ENCODE measurements at places on chromosomes 12 and 14. TPM values are rescaled to one million over a fixed set of nuclear protein-coding genes. Genes with fewer than 3 reads are reported as not detected.

The REM2 gene
- not detected for total RNA-seq

The KRT6C gene
- total RNA-seq = not detected

The POTEM gene
- not detected for total RNA-seq

The LMNTD1 gene
- not detected for total RNA-seq

The AICDA gene
- total RNA-seq = 27.6 TPM

The TSPAN19 gene
- not detected for total RNA-seq

The TAS2R30 gene
- total RNA-seq = not detected

The TFCP2 gene
- total RNA-seq = 24.0 TPM

GRCh38 chr12:104654665-104655609 is 198.2 kb downstream of the CHST11 start:
- DNase-seq = no peak

DNA sequence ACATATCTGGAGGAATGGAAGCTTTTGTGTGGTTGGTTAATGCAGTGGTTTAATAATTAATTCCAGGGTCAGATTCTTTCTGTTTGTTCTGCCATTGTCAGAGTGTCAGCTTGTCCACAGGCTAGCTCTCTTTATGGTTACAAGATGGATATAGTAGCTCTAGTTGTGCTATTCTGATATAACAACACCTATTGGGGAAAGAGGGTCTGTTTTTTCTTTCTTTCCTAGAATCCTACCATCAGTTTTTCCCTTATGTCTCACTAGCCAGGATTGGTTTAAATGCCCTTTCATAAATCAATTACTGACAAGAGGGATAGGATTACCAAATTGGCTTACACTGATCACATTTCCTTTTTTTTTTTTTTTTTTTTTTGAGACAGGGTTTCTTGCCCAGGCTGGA is 27.8 kb downstream of the CNOT2 start:
- DNase-seq = peak; percentile 76

GRCh38 chr12:18861287-18861858 is 123.5 kb downstream of the CAPZA3 start:
- DNase-seq = peak; percentile 9

DNA sequence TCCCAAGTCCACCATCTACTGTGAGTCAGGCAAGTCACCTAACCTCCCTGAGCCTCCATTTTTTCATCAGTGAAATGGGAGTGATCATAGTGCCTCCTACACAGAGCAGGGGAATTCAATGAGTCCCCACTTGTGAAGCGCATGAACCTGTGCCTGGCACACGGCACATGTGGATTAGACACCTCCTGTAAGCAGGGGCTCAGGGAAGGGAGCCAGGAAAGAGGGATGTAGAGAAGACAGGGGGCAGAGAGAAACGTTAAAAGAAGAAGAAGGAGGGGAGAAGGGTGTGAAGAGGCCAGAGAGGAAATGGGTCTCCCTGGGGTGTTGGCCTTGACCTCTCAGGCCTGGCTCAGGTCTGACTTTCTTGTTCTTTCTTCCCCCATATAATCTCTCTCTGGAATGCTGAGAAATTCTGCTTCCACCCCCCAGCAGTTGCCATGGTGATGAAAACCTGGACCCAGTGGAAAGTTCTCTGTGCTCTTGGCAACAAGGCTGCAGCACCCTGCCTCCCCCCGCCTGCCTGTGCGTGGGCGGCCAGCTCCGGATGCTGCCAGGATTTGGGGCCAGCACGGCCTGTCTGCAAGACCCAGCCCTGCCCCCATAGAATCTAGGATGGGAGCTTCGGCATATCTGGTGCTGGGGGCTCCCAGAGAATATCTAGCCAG is 94.5 kb downstream of the CALM1 start:
- no peak for DNase-seq

DNA sequence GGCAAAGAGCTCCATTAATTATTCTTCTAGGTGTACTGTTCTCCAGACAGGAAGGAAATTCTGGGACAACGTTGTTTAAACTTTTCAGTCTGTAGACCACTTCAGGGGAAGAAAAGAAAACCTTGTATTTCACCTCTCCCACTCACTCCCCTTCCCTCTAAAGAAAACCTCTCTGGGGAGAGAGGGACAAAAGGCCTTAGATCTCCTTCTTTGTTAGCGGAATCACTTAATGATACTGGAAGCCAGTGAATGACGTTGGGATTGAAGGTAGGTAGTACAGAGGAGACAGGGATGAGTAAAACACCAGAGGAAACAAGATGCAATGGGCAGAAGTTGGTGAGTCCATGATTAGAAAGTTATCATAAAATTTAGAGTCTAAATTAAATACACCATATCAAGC is 38.7 kb upstream of the SGPP1 start:
- no peak for DNase-seq

DNA sequence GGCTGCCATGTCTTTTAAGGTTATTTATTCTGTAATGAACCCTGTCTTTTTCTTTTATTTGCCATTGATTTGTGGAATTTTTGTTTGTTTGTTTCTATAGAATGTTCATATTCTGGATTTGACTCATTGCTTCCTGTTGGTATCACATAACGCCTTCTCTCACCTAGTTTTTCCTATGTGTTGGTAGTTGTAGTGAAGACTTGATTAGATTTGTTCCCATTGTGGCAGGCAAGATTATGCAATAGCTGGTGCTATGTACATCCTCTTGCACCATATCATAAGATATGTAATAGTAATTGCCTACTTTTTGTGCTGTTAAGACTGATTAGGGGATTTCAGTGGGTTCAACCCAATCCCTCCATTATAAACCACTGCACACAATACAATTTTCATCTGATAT is 3.9 kb upstream of the KRT6B start:
- DNase-seq = no peak

- DNase-seq = no peak
Measured at GRCh38 chr14:79712302-79712950, 498.9 kb downstream of the DIO2 start.

- DNase-seq = no peak
Measured at GRCh38 chr14:23058654-23059504, 1.6 kb upstream of the CDH24 start.

- DNase-seq = no peak
Measured at GRCh38 chr14:75522224-75522982, at the start of gene BATF. Gene BATF (plus strand): TSS chr14:75522469. CDS start chr14:75522683, 214 bp downstream.

DNA sequence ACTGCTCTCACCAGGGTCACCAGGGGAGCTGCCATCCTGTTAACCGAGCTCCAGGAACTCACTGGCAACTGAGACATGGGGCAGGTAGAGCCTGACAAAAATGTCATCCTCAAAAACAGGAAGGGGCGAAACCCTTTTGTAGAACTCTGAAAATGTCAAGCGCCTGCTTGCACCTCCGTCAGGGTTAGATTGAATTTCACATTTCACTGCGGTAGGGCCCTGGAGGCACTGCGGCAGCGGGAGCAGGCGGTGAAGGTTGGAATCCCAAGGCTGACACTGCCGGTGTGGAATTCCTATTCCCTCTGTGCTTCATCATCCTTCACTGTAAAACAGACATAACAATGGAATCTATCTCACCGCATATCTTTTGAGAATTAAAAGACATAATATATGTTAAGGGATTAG is 142.8 kb upstream of the TMCC3 start:
- no peak for DNase-seq

- no peak for DNase-seq
Measured at GRCh38 chr12:82176026-82176425, 182.2 kb downstream of the CCDC59 start.

DNA sequence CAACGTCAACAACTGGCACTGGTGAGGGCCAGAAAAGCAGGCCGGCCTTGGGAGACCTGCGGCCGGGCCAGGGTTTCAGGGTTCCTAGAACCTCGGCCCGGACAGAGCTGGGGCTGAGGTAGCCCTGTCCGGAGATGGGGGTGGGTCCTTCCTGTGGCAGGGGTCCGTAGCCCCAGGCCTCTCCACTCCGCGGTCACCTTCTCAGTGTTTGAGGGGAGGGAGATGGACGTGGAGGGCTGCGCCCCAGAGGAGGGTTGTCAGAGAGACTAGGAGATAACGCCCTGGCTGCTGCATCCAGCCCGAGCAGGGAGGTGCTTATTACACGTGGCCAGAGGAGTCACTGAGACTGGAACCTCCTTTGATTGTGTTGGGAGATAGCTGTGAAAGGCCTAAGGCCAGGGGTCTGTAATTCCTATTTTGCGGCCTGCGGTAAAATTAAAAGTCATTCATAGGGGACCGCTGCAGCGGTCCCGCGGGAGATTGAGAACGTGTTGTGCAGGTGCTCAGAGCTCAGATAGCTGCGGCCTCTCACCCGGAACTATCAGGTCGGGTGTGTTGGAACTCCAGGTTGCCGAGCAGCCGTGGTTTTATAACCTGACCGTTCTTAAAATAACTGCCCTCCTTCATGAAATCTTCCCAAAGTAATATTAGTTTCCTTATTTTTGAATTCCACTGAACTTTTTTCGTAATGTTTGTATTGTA is 507 bp downstream of the AHSA1 start:
- peak; percentile 33 for DNase-seq

GRCh38 chr12:128876559-128876958 is 23.3 kb downstream of the GLT1D1 start:
- DNase-seq = no peak

Data from Caki2 (cell line).